Right lobe of liver (tissue), 6 donors: ENCODE measurements at places on chromosomes 2 and 18. TPM values are rescaled to one million over a fixed set of nuclear protein-coding genes. Genes with fewer than 3 reads are reported as not detected.

CXCR1 gene
- total RNA-seq = 0.74 TPM

SEPTIN10 gene
- 43.2 TPM for total RNA-seq

CRYGC gene
- total RNA-seq = not detected

IL36A gene
- total RNA-seq = not detected

CDKL4 gene
- not detected for total RNA-seq

POTEJ gene
- total RNA-seq = not detected

RFX8 gene
- not detected for total RNA-seq

ACADL gene
- total RNA-seq = 13.4 TPM

DSG1 gene
- 0.29 TPM for total RNA-seq

DPYSL5 gene
- total RNA-seq = not detected

DNAJC5G gene
- not detected for total RNA-seq

KIF3C gene
- 2.2 TPM for total RNA-seq

KCMF1 gene
- 36.3 TPM for total RNA-seq

AMER3 gene
- not detected for total RNA-seq

TUBA3D gene
- total RNA-seq = 0.42 TPM

GRCh38 chr2:124079045-124079444, 54.0 kb downstream of the CNTNAP5 start:
- no peaks in the 10 kb centered on the region for H3K27me3 ChIP-seq
- H3K4me1 ChIP-seq = no peaks in the 10 kb centered on the region
- DNase-seq = no peak
- no peak overlapping the region for H3K4me3 ChIP-seq

DNA sequence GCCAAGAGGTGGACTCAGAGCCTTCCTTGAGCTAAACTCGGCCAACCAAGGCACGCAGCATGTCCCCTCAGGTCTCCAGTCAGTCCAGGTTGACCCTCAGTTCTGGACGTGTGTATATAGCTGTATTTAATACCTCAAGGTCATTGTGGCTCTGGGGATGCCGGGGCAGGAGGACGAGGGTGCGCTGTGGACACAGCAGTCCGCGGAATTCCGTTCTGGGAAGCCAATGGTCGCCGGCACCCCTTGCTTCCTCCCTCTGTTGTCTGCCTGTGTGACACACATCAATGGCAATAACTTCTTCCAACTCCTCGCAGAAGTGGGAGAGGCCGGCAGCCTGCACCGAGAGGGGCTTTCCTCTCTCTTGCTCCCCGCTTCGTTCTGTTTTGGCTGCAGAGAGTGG, 27.7 kb downstream of the LBH start:
- H3K27me3 ChIP-seq = no peaks in the 10 kb centered on the region
- no peaks in the 10 kb centered on the region for H3K4me1 ChIP-seq
- H3K27ac ChIP-seq = no peak overlapping the region

GRCh38 chr2:207513551-207514257, 16.1 kb upstream of the CREB1 start:
- no peaks in the 10 kb centered on the region for H3K36me3 ChIP-seq
- H3K27me3 ChIP-seq = no peaks in the 10 kb centered on the region
- no peak overlapping the region for H3K27ac ChIP-seq
- DNase-seq = no peak

DNA sequence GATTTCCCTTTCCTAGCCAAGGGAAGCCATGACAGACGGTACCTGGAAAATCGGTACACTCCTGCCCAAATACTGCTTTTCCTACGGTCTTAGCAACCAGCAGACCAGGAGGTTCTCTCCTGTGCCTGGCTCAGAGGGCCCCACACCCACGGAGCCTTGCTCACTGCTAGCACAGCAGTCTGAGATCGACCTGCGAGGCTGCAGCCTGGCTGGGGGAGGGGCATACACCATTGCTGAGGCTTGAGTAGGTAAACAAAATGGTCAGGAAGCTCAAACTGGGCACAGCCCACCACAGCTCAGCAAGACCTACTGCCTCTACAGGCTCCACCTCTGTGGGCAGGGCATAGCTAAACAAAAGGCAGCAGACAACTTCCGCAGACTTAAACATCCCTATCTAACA, 6.8 kb upstream of the CD207 start:
- H3K27ac ChIP-seq = no peak overlapping the region
- no peak for DNase-seq
- H3K4me1 ChIP-seq = no peaks in the 10 kb centered on the region
- no peak overlapping the region for H3K4me3 ChIP-seq

DNA sequence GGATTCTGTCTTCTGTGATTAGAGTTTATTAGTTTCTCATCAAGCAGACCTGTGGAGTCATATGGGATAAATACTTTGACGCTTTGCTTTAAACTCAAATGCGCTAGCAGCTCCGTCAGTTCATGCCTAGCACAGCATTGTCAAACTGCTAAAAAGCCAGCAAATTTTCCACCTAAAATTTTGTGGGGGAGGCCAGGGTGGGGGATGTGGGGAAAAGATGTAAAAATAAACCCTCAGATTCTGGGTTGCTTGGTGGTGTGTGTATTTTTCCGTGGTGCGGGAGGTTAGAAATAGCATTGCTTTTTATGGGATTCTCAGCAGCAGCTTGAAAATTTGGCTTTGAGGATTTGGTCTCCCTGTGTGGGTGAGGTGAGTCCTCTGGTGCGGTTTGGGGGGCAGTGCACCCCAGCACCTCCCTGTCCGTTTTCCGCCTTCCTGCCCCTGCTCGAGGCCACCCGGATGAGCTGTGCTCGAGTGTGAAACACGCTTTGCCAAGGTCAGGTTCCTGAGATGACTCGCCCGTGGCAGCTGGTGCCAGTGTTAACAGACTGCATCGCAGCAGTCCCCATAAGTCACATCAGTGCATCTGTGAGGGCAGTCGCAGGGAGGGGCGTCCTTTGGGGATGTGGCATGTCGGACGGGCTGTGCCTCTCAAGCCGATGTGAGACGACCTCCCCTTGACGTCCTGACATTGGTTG, 65.9 kb downstream of the LDLRAD4 start:
- no peak for DNase-seq
- H3K4me1 ChIP-seq = no peaks in the 10 kb centered on the region
- no peak overlapping the region for H3K4me3 ChIP-seq

GRCh38 chr18:73366713-73367112, 498.9 kb upstream of the NETO1 start:
- H3K4me1 ChIP-seq = no peaks in the 10 kb centered on the region
- DNase-seq = no peak
- H3K4me3 ChIP-seq = no peak overlapping the region
- no peak overlapping the region for H3K27ac ChIP-seq

GRCh38 chr2:3814706-3815245, 111.4 kb downstream of the DCDC2C start:
- no peak overlapping the region for H3K4me3 ChIP-seq
- H3K4me1 ChIP-seq = no peaks in the 10 kb centered on the region
- H3K27ac ChIP-seq = no peak overlapping the region
- no peaks in the 10 kb centered on the region for H3K27me3 ChIP-seq

- H3K27ac ChIP-seq = no peak overlapping the region
- H3K27me3 ChIP-seq = no peaks in the 10 kb centered on the region
- H3K36me3 ChIP-seq = no peaks in the 10 kb centered on the region
- peaks cover 6% of the 10 kb centered on the region for H3K4me1 ChIP-seq
Observed at GRCh38 chr2:70509565-70509964, 44.1 kb downstream of the TGFA start.

GRCh38 chr2:23456881-23457760, 72.1 kb downstream of the KLHL29 start:
- no peak overlapping the region for H3K4me3 ChIP-seq
- no peak overlapping the region for H3K27ac ChIP-seq
- H3K27me3 ChIP-seq = no peaks in the 10 kb centered on the region
- no peak for DNase-seq
- H3K4me1 ChIP-seq = no peaks in the 10 kb centered on the region

DNA sequence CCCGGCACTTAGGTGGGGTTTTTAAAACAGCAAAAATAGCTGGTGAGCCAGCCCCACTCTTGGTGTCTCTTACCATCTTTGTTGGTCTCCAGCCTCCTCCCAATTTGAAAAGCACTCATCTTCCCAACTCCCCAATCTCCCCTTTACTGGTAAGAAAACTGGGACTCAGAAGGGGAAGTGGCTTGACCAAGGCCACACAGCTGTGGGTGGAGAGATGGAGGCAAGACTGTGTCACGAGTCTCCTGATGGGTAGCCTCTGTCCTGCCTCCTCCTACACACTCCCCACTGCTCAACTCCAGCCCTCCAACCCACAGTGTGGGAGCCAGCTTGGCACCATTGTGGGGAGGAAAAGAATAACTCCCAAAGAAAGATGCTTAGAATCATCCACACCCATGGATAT, 140.4 kb downstream of the SMAD2 start:
- no peak overlapping the region for H3K27ac ChIP-seq
- no peaks in the 10 kb centered on the region for H3K36me3 ChIP-seq
- no peak overlapping the region for H3K4me3 ChIP-seq
- DNase-seq = no peak
- H3K27me3 ChIP-seq = no peaks in the 10 kb centered on the region

DNA sequence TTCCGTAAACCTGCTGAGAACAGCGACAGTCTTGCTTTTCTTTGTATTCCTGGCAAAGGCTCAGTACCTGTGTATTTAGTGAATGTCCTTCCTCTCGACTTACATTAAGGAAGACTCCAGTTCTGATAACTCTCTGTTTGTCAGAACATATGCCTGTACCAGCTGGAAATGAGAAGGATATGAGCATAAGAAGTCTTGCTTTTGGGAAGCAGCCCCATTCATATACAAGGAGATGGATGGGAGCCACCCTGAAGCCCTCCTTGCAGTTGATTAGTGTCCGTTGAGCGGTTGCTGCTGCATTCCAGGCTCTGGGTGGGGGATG, 59.8 kb downstream of the SH3BP4 start:
- H3K27ac ChIP-seq = no peak overlapping the region
- no peaks in the 10 kb centered on the region for H3K36me3 ChIP-seq
- H3K4me3 ChIP-seq = no peak overlapping the region
- no peaks in the 10 kb centered on the region for H3K27me3 ChIP-seq
- DNase-seq = no peak
- peaks cover 19% of the 10 kb centered on the region for H3K4me1 ChIP-seq

DNA sequence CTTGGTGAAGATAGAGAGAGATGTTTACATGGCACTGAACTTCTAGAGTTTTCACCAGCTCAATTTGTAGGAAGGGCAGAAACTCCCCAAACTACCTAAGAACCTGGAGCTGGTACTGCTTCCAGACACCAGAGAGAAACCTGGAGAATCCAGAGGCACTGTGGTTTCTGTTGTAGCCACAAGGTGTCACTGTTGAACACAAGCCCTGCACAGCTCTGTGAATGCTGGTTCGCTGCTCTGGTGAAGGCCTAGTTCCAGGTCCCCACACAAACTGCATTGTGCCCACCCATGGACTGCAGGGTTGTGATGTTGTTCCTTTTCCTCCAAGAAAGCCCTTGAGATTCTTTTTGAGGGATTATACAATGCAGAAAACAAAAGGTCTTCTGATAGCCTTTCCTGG, 150.5 kb upstream of the HS6ST1 start:
- H3K27ac ChIP-seq = no peak overlapping the region
- H3K36me3 ChIP-seq = no peaks in the 10 kb centered on the region
- H3K4me1 ChIP-seq = no peaks in the 10 kb centered on the region
- no peak for DNase-seq
- no peaks in the 10 kb centered on the region for H3K27me3 ChIP-seq

- H3K36me3 ChIP-seq = no peaks in the 10 kb centered on the region
- H3K4me1 ChIP-seq = no peaks in the 10 kb centered on the region
- H3K27ac ChIP-seq = no peak overlapping the region
- H3K27me3 ChIP-seq = no peaks in the 10 kb centered on the region
- no peak for DNase-seq
Observed at GRCh38 chr2:180753809-180754761, 226.3 kb upstream of the UBE2E3 start.

GRCh38 chr2:109510136-109511028, 103.4 kb downstream of the SEPTIN10 start:
- peak; percentile 77 for DNase-seq
- no peaks in the 10 kb centered on the region for H3K4me1 ChIP-seq
- no peaks in the 10 kb centered on the region for H3K36me3 ChIP-seq
- H3K4me3 ChIP-seq = no peak overlapping the region
- no peak overlapping the region for H3K27ac ChIP-seq
- no peaks in the 10 kb centered on the region for H3K27me3 ChIP-seq

GRCh38 chr2:196955036-196955435, 28.5 kb upstream of the PGAP1 start:
- no peaks in the 10 kb centered on the region for H3K27me3 ChIP-seq
- H3K4me1 ChIP-seq = no peaks in the 10 kb centered on the region
- H3K27ac ChIP-seq = no peak overlapping the region
- H3K36me3 ChIP-seq = no peaks in the 10 kb centered on the region
- no peak overlapping the region for H3K4me3 ChIP-seq

DNA sequence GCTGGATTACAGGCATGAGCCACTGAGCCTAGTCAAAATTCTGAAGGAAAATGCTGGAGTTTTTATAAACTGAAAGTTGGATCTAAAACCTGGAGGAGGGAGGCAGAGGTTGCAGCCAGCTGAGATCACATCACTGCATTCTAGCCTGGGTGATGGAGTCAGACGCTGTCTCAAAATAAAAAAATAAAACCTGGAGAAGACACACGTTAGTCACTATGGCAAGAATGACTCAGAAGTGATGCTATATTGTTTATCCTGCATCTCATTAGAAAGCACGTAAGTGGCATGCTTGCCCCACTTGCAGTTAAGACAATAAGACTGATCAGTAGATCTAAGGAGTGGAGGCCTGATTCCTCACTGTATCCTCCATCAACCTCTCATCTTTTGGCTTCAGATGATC, 106.6 kb upstream of the STON1 start:
- H3K36me3 ChIP-seq = no peaks in the 10 kb centered on the region
- H3K4me3 ChIP-seq = no peak overlapping the region
- no peak for DNase-seq
- no peak overlapping the region for H3K27ac ChIP-seq

GRCh38 chr18:67300498-67300897, 216.0 kb downstream of the DSEL start:
- H3K27me3 ChIP-seq = no peaks in the 10 kb centered on the region
- H3K36me3 ChIP-seq = no peaks in the 10 kb centered on the region
- no peak overlapping the region for H3K27ac ChIP-seq
- no peak overlapping the region for H3K4me3 ChIP-seq
- no peaks in the 10 kb centered on the region for H3K4me1 ChIP-seq

- no peak for DNase-seq
- no peaks in the 10 kb centered on the region for H3K4me1 ChIP-seq
- no peaks in the 10 kb centered on the region for H3K36me3 ChIP-seq
Observed at GRCh38 chr18:74977041-74977440, 231.9 kb downstream of the PTGR3 start.

DNA sequence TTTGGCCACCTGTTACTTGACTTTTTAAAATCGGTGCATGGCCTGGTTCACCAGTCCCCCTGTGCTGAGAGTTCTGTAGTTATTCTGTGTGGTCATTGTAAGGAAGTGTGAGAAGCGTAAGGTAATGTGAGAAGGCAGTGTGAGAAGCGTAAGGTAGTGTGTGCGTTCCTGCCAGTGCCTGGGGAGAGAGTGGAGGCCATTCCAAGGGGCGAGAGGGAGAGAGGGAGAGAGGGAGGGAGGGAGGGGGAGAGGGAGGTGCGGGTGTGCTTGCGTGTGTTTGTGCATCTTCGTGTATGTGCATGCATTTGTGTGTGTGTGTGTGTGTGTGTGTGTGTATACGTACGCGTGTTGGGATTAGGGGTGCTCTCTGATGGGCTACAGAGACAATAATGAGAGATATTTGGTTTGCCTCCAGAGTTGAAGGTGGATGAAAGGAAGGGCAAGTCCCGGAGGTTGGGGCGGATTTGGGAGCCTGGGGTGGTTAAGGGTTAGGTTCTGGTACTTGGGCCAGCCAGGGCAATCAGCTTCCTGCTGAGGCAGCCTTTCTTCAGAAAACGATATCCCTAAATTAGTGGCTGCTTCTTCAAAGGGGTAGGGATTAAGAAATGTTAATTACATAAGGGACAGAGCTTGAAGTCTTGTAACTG, 53.7 kb downstream of the SGPP2 start:
- no peak overlapping the region for H3K27ac ChIP-seq
- H3K36me3 ChIP-seq = no peaks in the 10 kb centered on the region

- H3K27me3 ChIP-seq = no peaks in the 10 kb centered on the region
- H3K4me3 ChIP-seq = no peak overlapping the region
- H3K4me1 ChIP-seq = no peaks in the 10 kb centered on the region
- H3K36me3 ChIP-seq = no peaks in the 10 kb centered on the region
- H3K27ac ChIP-seq = no peak overlapping the region
Observed at GRCh38 chr2:21326152-21326551, 202.4 kb downstream of the TDRD15 start.
